ENCODE measurements at places on chromosomes 12 and 14.

DNA sequence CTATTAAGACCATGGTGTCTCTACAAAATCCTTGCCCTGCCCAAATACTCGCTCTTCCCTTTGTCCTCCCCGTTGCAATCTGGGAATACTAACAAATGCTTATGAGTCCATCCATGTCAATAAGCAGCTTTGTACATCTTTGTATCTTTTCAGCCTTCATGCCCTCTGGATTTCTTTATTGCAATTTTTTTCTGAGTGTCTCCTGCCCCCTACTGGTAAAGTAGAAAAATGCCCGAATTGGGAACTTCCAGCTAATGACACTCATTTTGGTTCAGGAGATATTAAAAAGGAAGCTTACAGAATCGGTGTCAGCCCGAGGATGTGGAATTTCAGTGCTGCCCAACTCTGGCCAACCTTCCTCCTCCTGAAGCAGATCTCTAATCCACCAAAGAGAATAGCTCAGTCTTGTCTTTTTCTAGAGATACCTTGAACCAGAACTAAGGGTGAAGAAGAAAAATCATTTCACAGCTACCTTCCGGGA, 46.0 kb downstream of the SH2B3 start:
- no peak for DNase-seq

DNA sequence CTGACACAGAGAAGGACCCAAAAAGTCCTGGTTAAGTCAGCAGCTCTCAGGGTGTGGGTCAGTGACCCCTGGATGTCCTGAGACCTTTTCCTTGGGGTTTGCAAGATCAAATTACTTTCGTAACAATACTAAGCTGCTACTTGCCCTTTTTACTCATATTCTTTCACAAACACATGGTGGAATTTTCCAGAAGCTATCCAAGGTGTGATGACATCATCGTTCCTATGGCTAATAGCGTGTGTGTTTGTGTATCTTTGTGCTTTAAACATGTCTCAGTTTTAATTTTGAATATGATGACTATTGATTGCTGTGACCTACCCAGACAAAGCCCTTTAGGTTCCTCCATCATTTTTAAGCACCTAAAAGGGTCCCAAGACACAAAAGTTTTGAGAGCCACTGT, 176.2 kb downstream of the PHETA1 start:
- DNase-seq, result no peak

GRCh38 chr12:3520711-3521110, 29.7 kb downstream of the PRMT8 start:
- DNase-seq, result no peak

GRCh38 chr14:55077170-55078151, 26.0 kb downstream of the MAPK1IP1L start:
- no peak for DNase-seq

DNA sequence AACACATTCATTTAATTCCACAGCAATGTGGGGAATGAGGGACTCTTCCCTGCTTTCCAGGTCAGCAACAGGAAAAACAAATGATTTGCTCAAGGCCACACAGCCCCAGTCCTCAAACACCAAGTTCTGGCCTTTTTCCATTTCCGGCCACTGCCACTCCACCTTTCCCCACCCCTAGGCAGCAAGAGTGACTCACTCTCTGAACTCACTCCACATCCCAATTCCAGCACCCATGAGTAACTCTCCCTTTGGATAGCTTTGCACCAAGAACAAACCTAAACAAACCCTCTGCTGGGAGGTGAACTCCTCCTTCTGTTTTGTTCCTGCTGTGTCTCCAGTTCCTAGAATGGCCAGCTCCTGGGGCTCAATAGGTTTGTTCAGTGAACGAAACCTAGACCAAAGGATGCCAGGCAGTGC, 30.4 kb upstream of the PLEKHG6 start:
- DNase-seq, result no peak

DNA sequence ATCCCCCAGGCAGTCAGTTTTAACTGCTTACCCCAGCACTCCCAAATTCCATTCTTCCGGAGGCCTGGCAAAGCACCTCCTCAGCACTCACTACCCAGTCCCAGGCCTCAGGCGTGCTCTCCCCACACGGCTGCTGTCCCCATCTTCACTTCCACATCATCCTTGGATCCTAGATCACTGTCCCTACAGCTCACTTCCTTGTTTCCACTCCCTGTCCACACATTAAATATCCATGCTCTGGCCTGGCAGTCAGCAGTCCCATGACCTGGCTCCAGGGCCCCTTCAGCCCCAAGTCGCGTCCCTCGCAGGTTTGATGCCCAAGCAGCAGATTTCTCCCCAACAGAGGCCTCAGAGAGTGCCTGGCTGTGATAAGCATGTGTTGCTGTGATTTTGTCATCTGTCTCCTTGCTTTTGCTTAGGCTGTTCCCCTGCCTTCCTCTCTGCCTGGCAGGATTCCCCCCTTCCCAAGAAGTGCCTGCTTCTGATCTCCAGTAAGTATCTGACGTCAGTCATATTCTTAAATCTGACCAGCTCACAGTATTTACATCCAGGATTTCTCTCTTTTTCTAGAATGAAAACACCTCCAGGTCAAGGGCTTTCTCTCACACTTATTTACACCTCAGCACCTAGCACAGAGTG, 241.7 kb downstream of the ZFP36L1 start:
- no peak for DNase-seq

GRCh38 chr12:10668526-10668925, 5.3 kb downstream of the STYK1 start:
- no peak for DNase-seq

GRCh38 chr12:113245695-113246477, 24.6 kb downstream of the TPCN1 start:
- peak; percentile 69 for DNase-seq

Data from NCI-H2107 (cell line).